ENCODE measurements at places on chromosomes 13 and 19.

DNA sequence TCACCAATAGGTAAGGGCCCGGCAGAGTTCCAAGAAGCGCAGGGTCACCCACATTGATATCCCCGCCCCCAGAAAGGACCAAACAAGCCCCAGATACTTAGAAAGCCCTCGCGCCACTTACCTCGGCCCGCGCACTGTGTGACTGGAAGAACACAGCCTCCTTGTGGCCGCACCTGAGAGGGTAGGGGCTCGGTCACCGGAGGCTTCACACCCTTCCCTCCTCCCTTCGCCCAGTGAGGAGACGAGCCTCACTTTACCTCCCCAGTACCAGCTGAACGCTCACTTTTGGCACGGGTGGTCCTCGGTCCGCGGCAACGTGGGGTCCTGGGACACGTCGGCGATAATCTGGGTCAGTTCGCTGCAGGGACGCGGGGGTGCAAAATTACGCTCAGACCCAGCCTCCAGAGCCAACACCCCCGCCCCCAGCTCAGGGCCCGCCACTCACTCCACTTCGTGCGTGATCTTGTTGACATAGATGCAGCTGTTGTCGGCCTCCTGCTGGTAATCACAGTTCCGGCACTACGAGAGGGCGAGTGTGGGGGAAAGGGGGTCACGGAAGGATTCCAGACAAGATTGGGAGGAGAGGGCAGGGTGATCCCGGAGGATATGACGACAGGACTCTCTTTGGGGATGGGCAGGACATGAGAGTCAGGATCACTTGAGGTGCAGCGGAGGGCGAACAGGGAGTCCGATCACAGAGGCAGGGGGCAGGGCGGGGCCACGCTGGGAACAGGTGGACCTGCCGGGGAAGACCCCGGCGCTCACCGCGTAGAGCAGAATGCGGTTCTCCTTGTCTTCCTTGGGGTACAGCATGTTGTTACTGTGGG, 568 bp downstream of the POLR2I start:
- DNase-seq: no peak

GRCh38 chr13:113273851-113274590, 23.0 kb upstream of the LAMP1 start:
- no peak for DNase-seq

GRCh38 chr13:89749888-89750287, 1597.6 kb upstream of the MIR17HG start:
- no peak for DNase-seq

DNA sequence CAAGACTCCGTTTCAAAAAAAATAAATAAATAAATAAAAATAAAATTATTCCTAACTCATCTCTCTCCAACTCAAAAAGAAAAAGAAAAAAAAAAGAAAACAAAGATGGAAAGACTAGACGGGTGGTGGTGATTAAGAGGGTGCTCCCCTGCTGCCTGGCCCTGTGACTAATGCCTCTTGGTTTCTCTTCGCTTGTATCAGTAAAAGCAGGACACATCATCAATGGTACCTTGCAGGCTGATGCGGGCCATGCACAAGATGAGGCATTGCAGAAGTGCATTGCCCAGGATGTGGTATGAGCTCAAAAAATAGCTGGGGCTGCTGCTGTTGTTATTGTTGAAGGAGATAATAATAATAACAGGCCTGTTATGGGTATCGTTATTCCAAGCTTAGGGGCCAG, 14.6 kb downstream of the ACER1 start:
- DNase-seq: no peak
